ENCODE measurements at places on chromosomes 7 and 10.

DNA sequence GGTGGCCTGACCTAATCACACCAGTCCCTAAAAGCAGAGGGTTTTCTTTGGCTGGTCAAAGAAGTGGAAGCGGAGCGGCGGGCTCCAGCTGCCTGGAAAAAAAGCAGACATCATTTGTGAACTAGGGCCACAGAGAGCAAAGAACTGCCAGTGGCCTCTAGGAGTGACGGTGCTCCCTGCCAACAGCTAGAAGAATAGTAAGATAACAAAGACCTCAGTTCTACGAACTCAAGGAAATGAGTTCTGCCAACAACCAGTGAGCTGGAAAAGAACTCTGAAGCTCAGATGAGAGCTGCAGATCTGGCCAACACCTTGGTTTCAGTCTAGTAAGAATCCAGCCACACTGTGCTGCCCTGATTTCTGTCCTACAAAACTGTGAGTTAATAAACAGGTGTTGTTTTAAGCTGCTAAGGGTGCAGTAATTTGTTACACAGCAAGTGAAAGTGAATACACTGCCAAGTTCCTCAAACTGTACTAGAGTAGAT is 178.0 kb downstream of the SRPK2 start:
- DNase-seq = no peak

GRCh38 chr7:117961235-117961634 is 88.0 kb upstream of the CTTNBP2 start:
- no peak for DNase-seq

GRCh38 chr7:131895541-131896164 is 339.2 kb upstream of the PODXL start:
- DNase-seq = no peak

GRCh38 chr10:81248886-81249285 is 626.1 kb upstream of the NRG3 start:
- DNase-seq = no peak

GRCh38 chr10:33573606-33574005 is 239.1 kb upstream of the NRP1 start:
- DNase-seq = no peak

GRCh38 chr10:32114508-32114907 is 58.3 kb upstream of the KIF5B start:
- DNase-seq = no peak

- no peak for DNase-seq
These were observed 179.9 kb downstream of the SFMBT2 start for GRCh38 chr10:7230951-7231350.

- no peak for DNase-seq
These were observed 25.6 kb downstream of the TACR2 start for GRCh38 chr10:69391158-69391557.

- no peak for DNase-seq
These were observed 498 bp downstream of the RHOBTB1 start for GRCh38 chr10:60943316-60944057.

DNA sequence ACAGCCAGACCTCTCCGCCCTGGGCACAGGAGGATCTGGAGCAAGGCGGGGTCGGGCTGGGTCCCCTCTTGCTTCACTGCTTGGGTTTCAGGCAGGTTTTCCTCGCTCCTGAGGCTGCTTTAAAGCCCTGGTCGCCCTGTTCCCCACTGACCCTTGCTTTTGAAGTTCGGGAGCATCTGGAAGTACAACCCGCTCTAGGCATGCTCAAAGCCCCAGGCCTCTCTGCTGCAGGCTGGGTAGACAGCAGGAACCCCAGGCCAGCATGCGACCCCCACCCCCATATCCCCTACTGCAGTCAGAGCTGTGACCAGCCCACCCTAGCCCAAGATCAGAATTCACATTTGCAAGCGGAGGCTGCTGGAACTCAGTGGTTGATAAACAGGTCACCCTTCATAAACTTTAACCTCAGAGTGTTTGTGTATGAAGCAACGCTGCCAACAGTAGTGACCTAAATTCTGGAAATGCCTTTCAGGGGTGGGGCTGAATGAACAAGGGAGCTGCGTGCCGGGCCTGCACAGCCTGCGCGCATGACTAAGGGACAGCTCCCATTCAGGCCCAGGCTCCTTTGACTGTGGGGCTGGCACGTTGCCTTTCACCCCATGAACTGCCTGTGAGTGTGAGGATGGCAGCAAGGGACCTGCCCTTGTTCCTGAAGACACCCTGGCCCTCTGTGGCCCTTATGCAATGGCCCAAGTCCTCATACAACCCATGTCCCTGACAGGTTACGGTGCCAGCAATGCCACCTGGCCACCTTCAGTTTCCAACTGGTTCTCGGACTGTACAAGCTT is 52.5 kb downstream of the PROSER2 start:
- DNase-seq = no peak

GRCh38 chr10:59872892-59873463 is 33.4 kb downstream of the CCDC6 start:
- no peak for DNase-seq

- no peak for DNase-seq
These were observed 121.3 kb upstream of the ODAD2 start for GRCh38 chr10:28120043-28120749.

DNA sequence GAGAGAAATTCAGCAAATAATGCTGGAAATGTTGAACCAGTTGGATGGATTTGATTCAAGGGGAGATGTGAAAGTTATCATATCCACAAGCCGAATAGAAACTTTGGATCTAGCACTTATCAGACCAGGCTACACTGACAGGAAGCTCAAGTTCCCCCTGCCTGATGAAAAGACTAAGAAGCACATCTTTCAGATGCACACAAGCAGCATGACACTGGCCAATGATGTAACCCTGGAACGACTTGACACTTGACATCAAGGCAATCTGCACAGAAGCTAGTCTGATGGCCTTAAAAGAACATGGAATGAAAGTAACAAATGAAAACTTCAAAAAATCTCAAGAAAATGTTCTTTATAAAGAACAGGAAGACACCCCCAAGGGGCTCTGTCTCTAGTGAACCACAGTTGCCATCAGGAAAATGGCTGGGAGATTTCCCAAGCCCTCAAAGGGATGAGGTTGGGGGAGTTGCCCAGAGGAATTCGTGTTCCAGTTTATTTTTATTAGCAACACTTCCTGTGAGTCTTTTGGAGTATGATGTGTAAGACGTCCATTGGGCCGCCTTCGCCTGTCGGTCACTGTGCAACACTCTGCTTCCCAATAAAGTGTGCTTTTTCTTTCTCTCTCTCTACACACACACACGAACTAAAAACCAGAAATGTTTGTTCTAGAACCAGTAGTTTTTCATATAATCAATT is 200.0 kb downstream of the HIBADH start:
- DNase-seq = no peak

DNA sequence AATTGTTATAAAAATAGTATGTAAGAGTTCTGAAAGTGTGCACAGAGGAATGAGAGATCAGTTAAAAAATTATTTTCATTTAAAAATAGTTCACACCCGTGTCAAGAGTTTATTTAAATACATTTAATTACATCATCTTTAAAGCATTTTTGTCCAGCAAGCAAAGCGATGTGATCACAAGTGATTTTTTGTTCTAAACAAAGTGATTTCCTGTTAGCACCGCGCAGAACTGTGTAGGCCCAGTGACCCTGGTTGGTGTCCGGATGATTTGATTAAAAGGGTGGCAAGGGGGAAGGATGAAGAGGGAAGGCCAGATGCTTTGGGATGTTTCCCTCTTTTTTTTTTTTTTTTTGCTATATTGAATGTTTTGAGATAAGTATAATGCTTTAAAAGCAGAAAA is 227.8 kb upstream of the PITRM1 start:
- DNase-seq = no peak

- DNase-seq = no peak
These were observed 87.8 kb upstream of the RHEB start for GRCh38 chr7:151607464-151607867.

- no peak for DNase-seq
These were observed 84.0 kb downstream of the SEMA3D start for GRCh38 chr7:85102813-85103350.

GRCh38 chr10:68900427-68901104 is 549 bp upstream of the DDX50 start:
- DNase-seq = no peak

DNA sequence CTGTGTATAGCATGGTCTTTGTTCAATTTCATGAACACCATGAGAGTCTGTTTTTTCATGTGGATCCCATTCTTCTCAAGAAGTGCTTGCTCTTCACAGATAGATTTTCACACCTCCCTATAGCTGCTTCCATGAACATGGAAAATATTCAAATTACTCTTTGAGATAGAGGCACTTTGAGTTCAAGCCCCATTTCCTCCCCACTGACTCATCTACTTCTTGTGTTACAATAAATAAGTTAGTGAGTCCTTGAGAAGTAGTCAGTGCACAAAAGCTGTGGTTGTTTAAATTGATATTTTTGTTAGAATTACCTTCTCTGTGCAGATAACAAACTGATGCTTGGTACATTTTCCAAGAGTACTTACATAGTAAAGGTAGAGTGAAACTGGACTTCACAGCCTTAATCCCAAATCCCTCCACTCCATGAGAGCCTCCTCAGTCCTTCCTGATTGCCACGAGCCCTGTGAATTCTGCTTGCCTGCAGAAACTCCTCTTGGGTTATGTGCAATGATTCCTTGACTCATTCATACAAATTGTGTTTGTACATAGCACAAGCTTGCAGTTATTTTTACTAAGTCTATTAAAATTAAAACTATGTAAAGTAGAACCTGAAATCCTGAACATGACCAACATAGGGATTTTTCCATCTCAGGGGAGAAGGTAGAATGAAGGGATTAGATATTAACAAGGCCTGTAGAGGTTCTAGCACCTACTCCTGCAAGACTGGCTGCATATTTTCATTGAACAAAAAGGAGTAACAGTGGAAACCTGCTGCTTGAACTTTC is 496.2 kb downstream of the TNS3 start:
- no peak for DNase-seq

DNA sequence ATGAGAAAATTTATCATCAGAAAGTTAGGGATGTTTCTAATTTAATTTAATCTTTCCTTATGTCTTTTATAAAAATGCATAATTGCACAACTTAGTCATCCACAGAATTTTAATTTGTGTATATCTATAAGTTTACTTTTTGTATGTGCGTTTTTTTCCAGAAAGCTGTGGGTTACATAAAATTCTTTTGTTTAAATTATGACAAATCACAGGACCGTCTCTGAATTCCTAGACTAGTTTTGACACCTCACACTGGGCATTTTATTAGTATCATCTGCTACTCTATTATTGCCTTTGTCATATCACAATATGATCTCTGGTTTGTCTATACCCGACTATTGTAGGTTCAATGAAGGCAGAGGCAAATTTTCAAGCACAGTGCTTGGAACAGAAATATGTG is 482.4 kb upstream of the SEMA3D start:
- no peak for DNase-seq

DNA sequence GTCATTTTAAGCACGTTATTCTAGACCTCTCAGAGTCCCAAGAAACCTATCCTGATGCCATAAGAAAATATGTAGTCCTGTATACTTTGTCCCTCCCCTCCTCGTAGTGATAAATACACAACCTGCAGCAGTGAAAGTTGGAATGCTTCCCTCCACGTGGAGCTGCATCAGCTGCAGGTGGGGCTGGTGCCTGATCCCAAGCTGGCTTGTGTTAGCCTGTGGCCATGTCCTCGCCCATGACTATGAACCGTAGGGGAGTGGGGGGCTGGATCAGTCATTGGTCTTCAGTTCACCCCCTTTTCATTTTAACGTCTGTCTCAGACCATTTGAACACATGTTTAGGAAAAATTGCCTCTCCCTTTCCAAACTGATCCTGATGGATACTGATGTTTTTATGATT is 171.4 kb upstream of the HABP2 start:
- DNase-seq = no peak

- DNase-seq = no peak
These were observed 60.6 kb upstream of the VKORC1L1 start for GRCh38 chr7:65812281-65812680.
